Stimulated activated CD8-positive, alpha-beta memory T cell treated with anti-CD3 and anti-CD28 coated beads, Interleukin-2, amount 100 ng/mL, for 1 hour (primary cell): ENCODE measurements at places on chromosomes 16 and 17.

- DNase-seq = no peak
Observed at GRCh38 chr17:55843785-55844184, 92.9 kb downstream of the PCTP start.

DNA sequence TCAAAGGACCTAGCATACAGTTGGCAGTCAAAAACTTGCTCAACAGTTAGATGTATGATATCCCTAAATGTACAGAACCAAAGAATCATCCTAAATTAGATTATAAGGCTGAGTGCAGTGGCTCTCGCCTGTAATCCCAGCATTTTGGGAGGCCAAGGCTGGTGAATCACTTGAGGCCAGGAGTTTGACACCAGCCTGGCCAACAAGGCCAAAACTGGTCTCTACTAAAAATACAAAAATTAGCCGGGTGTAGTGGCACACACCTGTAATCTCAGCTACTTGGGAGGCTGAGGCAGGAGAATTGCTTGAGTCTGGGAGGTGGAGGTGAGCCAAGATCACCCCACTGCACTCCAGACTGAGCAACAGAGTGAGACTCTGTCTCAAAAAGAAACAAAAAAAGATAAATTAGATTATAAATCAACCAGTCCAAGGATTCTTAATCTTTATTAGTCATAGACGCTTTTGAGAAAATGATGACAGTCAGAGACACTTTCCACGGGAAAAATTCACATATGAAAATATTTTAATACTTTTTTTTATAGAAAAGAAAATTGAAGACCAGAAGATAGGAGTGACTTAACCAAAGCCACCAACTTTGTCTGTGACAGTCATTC is 77.6 kb downstream of the MMD start:
- no peak for DNase-seq

DNA sequence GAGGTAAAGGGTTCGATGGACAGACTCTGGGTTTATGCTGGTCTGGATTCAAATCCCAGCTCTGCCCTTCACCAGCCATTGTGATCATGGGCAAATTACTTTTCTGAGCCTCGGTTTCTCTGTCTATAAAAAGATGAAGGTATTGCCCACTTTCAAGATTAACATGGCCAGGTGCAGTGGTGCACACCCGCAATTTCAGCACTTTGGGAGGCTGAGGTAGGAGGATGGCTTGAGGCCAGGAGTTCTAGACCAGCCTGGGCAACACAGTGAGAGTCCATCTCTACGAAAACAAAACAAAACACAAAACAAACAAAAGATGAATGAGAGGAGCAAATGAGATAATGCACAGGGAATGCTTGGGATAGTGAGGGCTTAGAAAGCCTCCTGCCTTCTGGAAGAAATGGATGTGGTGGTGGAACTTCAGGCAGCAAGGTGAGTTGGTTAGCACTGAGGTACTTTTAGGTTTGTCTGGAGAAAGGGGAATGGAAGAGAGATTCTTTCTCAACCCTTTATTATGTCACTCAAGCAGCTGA is 8.5 kb downstream of the ADGRG3 start:
- no peak for DNase-seq

GRCh38 chr16:4664538-4665418 is 28.6 kb upstream of the NUDT16L1 start:
- DNase-seq = no peak

DNA sequence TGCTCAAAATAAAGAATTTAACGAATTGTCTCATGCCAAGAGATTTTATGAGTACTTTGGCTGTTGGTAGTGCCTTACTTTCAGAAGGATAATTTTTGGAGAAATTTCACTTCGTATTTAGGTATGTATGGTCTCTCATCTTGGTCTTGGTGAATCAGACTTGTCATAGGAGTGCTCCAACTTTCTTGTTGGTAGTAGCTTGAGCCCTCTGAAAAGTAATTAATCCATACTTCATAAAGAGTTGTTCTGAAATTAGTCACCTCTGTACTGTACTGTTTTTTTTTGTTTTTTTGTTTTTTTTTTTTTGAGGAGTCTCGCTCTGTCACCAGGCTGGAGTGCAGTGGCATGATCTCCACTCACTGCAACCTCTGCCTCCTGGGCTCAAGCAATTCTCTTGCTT is 11.6 kb downstream of the ZNRF1 start:
- no peak for DNase-seq

GRCh38 chr17:66900126-66901010 is 64.1 kb upstream of the CACNG4 start:
- no peak for DNase-seq
